ENCODE measurements at places on chromosomes 6 and 20. TPM values are rescaled to one million over a fixed set of nuclear protein-coding genes. Genes with fewer than 3 reads are reported as not detected.

SLC17A9 gene
- total RNA-seq: 2.5 TPM

ZC2HC1B gene
- total RNA-seq: not detected

HLA-DMB gene
- 10.3 TPM for total RNA-seq

TXLNB gene
- total RNA-seq: 0.49 TPM

SCGN gene
- not detected for total RNA-seq

TNF gene
- total RNA-seq: not detected

- H3K4me3 ChIP-seq: peak overlapping the region; percentile 44
- H3K4me1 ChIP-seq: peaks cover 71% of the 10 kb centered on the region
- no peak overlapping the region for H3K27ac ChIP-seq
- DNase-seq: no peak
- no peaks in the 10 kb centered on the region for H3K36me3 ChIP-seq
These were observed 2.4 kb downstream of the SNAI1 start for GRCh38 chr20:49985157-49985556.

- no peak for DNase-seq
- no peaks in the 10 kb centered on the region for H3K36me3 ChIP-seq
- no peak overlapping the region for H3K4me3 ChIP-seq
- H3K27ac ChIP-seq: no peak overlapping the region
These were observed 80.2 kb downstream of the CAP2 start for GRCh38 chr6:17473554-17473953.

DNA sequence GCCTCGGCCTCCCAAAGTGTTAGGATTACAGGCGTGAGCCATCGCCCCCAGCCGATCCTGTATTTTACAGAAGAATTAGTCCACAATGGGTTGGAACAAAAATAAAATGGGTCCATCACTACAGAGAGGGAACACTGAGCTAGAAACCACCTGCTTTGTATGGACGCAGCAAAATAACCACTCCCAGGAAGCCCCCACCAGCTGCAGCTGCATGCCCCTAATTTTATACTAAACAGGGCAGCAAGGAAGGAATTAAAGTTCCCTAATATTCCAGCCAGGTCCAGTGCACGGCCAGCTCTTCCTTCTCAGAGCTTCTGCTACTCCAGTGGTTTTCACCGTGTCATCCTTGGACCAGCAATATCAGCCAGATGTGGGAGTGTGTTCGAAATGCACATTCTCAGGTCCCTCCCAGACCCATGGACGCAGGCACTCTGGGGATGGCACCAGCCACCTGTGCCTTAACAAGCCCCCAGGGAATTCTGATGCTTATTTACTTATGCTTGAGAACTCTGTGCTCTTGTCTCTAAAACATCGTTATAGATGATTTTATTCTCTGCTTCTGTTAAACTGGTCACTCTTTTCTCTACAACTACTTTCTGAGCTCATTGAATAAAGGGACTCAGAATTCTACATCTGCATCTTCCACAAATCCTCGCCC, 189.5 kb upstream of the SLC24A3 start:
- peak; percentile 27 for DNase-seq
- no peaks in the 10 kb centered on the region for H3K27me3 ChIP-seq
- no peak overlapping the region for H3K4me3 ChIP-seq
- no peaks in the 10 kb centered on the region for H3K36me3 ChIP-seq
- peaks cover 16% of the 10 kb centered on the region for H3K4me1 ChIP-seq

DNA sequence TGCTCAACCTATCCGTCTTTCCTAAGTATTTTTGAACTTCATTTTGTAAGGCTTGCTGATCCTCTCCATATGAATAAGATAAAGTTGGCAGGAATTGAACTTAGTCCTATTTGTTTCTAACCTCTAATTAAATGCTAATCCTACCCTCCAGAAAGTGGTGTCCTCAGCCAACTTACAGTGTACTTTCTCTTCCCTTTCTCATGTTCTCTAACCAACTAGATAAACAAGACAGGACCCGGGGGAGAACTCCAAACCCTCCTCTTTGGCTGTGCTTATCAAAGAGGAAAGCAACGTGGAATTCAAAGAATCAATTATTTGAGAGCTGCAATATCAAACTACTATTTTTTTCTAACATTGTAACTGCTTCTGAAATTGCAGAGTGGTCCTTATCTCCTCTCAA, 56.5 kb upstream of the NRSN1 start:
- H3K27ac ChIP-seq: no peak overlapping the region
- DNase-seq: no peak
- H3K4me1 ChIP-seq: no peaks in the 10 kb centered on the region
- H3K36me3 ChIP-seq: no peaks in the 10 kb centered on the region

- H3K36me3 ChIP-seq: no peaks in the 10 kb centered on the region
- DNase-seq: peak; percentile 64
- H3K4me1 ChIP-seq: peaks cover 7% of the 10 kb centered on the region
- no peak overlapping the region for H3K27ac ChIP-seq
- H3K27me3 ChIP-seq: no peaks in the 10 kb centered on the region
- no peak overlapping the region for H3K4me3 ChIP-seq
These were observed 73.9 kb downstream of the JPH2 start for GRCh38 chr20:44112889-44113617.

GRCh38 chr6:170293341-170294231, 2.7 kb upstream of the DLL1 start:
- DNase-seq: no peak
- no peak overlapping the region for H3K4me3 ChIP-seq
- no peak overlapping the region for H3K27ac ChIP-seq

DNA sequence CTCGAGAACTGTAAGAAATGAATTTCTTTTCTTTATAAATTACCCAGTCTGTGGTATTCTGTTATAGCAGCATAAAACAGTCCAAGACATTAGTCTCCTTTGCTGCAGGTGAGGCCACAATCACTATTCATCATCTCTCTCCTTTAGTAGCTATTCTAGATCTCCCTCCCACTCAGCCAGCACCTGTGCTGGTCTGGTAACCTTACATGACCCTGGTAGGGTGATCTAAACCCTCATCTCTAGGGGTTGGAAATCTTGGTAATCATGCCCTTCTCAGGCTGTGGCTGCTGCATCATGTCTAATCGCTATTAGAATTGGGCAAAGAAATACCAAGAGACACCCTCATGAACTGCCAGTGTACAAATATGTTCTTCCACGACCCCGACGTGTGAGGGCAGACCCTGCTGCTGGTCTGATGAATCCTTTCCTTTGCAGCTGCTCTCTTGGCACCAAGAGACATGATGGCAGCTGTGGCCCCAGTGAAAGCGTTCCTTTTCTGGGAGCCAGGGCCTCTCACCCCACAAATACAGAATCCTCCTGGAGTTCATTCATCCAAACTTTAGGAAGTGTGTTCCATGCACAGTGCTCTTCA, 23.0 kb upstream of the IGF2R start:
- H3K36me3 ChIP-seq: no peaks in the 10 kb centered on the region
- H3K27me3 ChIP-seq: no peaks in the 10 kb centered on the region

- no peaks in the 10 kb centered on the region for H3K36me3 ChIP-seq
- H3K4me1 ChIP-seq: no peaks in the 10 kb centered on the region
- no peak overlapping the region for H3K27ac ChIP-seq
- no peaks in the 10 kb centered on the region for H3K27me3 ChIP-seq
These were observed 93.9 kb downstream of the DLGAP4 start for GRCh38 chr20:36399969-36400545.

DNA sequence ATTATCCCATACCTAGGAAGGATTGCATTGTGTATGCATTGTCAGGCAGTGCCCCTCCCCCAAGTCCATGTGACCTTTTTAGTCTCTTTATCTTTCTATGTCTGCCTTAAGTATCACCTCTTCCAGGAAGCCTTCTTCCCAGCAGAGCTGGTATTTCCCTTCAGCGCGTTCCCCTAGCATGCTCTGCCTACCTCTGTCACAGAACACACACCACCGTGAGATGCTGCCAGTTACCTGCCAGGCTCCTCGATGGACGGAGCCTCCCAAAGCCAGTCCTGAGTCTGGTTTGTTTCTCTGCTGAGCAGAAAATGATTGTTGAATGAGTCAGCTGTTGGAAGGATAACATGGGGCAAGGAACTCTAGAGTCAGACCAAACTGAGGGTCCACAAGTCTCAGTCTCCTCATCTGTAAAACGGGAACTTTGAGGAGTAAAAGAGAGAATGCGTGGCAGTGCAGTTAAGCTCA, 11.3 kb upstream of the ZNF335 start:
- no peak overlapping the region for H3K27ac ChIP-seq
- H3K4me3 ChIP-seq: no peak overlapping the region
- no peak for DNase-seq
- no peaks in the 10 kb centered on the region for H3K4me1 ChIP-seq
- no peaks in the 10 kb centered on the region for H3K27me3 ChIP-seq

- no peak overlapping the region for H3K4me3 ChIP-seq
- no peaks in the 10 kb centered on the region for H3K36me3 ChIP-seq
- DNase-seq: no peak
- H3K27ac ChIP-seq: no peak overlapping the region
- H3K27me3 ChIP-seq: no peaks in the 10 kb centered on the region
These were observed 53.1 kb upstream of the SMOC2 start for GRCh38 chr6:168387911-168388310.

DNA sequence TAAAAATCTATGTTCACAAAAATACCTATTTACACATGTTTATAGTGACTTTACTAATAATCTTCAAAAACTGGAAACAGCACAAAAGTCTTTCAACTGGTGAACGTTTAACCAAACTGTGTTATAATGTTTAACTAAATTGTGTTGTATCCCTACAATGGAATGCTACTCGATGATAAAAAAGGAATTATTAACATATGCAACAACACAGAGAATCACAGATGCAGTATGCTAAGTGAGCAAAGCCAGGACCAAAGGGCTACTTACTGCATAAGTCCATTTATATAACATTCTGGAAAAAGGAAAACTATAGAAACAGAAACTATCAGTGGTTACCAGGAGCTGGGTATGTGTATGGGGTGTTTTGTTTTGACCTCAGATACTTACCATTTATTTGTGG, 602.2 kb upstream of the BTBD3 start:
- no peak overlapping the region for H3K27ac ChIP-seq
- H3K36me3 ChIP-seq: no peaks in the 10 kb centered on the region
- H3K27me3 ChIP-seq: no peaks in the 10 kb centered on the region
- no peak overlapping the region for H3K4me3 ChIP-seq

DNA sequence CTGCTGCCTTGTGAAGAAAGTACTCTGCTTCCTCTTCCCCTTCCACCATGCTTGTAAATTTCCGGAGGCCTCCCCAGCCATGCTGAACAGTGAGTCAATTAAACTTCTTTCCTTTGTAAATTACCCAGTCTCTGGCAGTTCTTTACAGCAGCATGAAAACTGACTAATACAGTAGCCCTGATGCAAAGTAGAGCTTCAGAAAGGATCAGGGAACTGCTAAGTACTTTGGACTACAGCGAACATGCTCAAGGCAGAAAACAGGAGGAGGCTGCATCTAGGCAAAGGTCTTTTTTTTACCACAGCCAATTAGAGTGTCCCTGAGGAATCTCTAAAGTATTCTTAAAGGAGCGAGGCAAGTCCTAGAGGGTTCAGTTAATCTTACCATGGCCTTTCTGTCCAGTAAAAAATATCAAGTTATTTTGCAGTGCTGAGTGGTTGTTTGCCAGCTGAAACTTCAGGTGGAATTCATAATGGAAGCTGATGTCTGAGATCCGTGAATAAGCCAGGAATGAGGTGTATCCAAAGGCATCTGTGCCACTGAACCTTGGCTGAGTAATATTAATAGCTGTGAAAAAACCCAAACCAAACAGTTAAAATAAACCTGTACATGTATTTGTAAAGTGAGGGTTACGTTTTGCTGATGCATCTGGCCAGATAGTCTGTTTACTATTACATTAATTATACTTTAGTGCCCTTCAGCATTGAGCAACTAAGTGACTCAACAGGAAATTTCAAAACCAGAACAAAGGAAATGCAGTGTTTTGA, 170.4 kb downstream of the PHF3 start:
- H3K4me1 ChIP-seq: peaks cover 32% of the 10 kb centered on the region
- peak overlapping the region; percentile 6 for H3K27ac ChIP-seq
- H3K27me3 ChIP-seq: no peaks in the 10 kb centered on the region

- H3K27me3 ChIP-seq: no peaks in the 10 kb centered on the region
- no peaks in the 10 kb centered on the region for H3K36me3 ChIP-seq
- H3K4me1 ChIP-seq: peaks cover 17% of the 10 kb centered on the region
- H3K4me3 ChIP-seq: no peak overlapping the region
- no peak for DNase-seq
These were observed 122.6 kb upstream of the PLCB4 start for GRCh38 chr20:8946036-8946940.

- H3K36me3 ChIP-seq: no peaks in the 10 kb centered on the region
- no peaks in the 10 kb centered on the region for H3K27me3 ChIP-seq
- peaks cover 28% of the 10 kb centered on the region for H3K4me1 ChIP-seq
- H3K4me3 ChIP-seq: no peak overlapping the region
- DNase-seq: no peak
- H3K27ac ChIP-seq: no peak overlapping the region
These were observed 37.2 kb upstream of the TSPYL1 start for GRCh38 chr6:116316772-116317467.

DNA sequence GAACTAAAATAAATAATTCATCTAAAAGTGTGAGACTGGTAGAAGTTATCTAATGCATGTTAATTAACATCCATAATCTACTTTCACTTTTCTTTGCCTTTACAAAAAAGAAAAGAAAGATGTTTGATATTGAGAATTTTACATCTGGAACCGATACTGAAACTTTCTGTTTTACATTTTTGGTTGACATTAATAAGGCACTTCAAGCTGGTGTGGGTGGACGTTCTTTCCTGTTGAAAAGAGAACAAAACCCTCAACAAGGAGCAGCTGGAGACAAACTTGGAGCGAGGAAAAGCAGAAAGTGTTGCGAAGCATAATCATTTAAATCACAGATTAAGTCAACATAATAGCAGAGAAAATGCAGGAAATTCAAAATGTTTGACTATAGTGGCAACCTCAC, 575.2 kb upstream of the ADGRB3 start:
- no peak overlapping the region for H3K27ac ChIP-seq
- no peak overlapping the region for H3K4me3 ChIP-seq
- no peaks in the 10 kb centered on the region for H3K36me3 ChIP-seq
- DNase-seq: no peak

DNA sequence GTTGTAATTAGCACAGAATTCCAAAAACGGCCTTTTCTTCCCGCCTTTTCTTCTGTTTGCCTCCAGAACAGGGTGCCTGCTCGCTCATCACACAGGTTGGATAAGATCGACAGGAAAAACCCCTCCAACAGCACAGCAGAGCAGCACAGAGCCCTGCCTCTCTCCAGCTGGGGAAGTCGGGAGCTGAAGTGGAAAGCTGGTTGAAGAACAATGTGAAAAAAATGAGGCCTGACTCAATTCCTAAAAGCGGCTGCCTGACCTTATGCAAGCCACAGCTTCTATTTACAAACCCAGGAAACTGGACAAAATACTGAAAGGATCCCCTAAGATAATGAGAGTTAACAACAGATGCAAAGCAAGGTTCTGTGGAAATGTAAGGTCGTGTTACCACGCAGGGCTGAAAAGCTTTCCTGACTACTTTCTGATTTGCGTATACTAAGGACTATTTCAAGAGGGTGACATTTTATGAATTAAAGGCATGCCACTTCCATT, 116.9 kb downstream of the TTLL2 start:
- H3K4me1 ChIP-seq: no peaks in the 10 kb centered on the region
- no peak for DNase-seq
- no peak overlapping the region for H3K4me3 ChIP-seq
- no peak overlapping the region for H3K27ac ChIP-seq
- H3K36me3 ChIP-seq: no peaks in the 10 kb centered on the region

All from vagina (tissue), 2 donors.